ENCODE measurements at places on chromosomes 12 and 14.

GRCh38 chr12:127179176-127179575, 1087.8 kb upstream of the TMEM132C start:
- no peaks in the 10 kb centered on the region for H3K36me3 ChIP-seq
- H3K4me3 ChIP-seq: no peak overlapping the region
- H3K27me3 ChIP-seq: no peaks in the 10 kb centered on the region
- no peak overlapping the region for H3K27ac ChIP-seq
- DNase-seq: no peak

GRCh38 chr14:39246618-39247017, 12.9 kb downstream of the MIA2 start:
- DNase-seq: no peak
- no peaks in the 10 kb centered on the region for H3K36me3 ChIP-seq
- no peak overlapping the region for H3K27ac ChIP-seq
- H3K4me3 ChIP-seq: no peak overlapping the region

DNA sequence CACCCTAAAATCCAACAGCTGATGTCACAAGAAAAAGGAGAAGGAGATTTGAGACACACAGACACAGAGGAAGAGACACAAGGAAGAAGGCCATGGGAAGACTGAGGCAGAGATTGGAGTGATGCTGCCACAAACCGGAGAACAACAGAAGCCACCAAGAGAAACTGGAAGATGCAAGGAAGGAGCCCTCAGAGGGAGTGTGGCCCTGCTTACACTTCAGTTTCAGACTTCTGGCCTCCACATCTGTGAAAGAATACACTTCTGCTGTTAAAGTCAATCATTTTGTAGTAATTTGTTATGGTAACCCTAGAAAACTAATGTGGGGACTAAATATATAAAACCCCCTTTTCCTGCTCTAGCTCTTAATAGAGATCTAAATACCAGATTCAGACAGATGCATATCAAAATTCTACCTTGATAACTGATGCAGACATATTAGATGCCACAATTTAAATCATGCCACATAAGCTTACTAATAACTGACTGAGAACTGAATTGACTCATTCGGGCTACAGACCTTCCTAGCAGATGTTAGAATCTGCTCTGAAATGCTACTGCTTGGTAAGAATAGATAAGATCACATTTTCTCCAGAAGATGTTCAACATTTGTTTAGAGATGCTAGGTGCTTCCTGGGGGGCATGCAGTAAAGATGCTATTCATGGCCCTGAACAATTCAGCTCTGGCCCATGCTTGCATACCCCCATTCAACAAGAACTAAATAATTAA, 113.1 kb upstream of the CCND2 start:
- H3K4me1 ChIP-seq: no peaks in the 10 kb centered on the region
- H3K4me3 ChIP-seq: no peak overlapping the region
- no peaks in the 10 kb centered on the region for H3K36me3 ChIP-seq
- H3K27ac ChIP-seq: no peak overlapping the region

DNA sequence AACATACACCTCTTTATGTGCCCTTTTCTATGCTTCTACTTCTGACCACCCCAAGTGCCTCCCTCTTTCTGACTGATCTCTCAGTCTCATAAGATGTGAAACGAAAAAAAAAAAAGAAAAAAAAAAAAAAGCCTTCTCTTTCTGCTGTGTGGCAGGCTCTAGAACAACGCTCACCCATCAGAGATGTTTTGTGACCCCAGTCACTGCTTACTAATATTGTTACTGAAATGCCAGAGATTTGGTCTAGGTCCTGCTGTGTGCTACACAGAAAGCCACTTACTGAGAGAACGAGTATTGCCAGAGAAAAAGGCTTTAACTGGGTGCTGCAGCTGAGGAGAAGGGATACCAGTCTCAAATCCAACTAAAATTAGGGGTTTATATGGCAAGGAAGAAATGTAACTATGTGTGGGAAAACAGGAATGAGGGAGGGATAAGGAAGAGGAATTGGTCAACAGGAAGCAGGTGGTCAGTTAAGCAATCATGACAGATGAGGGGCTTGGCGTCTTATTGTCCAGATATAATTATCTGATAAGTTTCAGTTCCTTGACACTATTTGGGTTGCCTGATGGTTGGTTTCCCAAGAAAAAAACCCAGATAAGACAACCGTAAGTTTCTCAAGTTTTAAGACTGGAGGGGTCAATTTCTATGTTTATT, 149.0 kb downstream of the NAV3 start:
- no peaks in the 10 kb centered on the region for H3K4me1 ChIP-seq
- no peaks in the 10 kb centered on the region for H3K27me3 ChIP-seq
- no peaks in the 10 kb centered on the region for H3K36me3 ChIP-seq
- no peak for DNase-seq
- no peak overlapping the region for H3K27ac ChIP-seq
- H3K4me3 ChIP-seq: no peak overlapping the region

DNA sequence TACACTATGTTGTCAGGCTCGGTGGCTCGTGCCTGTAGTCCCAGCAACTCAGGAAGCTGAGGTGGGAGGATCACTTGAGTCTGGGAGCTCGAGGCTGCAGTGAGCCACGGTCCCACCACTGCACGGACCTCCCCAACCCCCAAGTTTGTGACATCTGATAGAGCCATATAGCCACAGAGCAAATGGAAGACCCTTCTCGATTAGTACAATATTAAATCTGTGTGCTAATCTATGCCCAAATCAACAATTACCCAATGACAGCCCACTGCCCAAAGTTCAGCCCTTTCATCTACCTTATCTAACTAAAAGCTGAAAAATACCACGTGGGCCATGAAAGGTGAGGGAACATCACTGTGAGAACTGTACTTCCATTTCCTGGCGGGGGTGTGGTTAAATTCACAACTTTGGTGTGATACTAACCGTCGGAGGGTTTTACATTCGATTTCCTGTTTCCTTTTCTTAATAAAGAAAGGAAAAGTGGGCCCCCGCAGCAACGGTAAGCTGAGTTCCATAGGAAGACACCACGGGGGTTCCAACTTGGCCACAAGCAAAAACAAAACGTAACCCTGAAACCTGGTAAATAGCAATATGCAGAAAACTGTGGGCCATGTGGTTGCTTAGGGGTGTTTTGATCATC, 31.2 kb upstream of the FOS start:
- no peak overlapping the region for H3K4me3 ChIP-seq
- H3K36me3 ChIP-seq: no peaks in the 10 kb centered on the region
- DNase-seq: peak; percentile 72
- H3K27me3 ChIP-seq: no peaks in the 10 kb centered on the region
- H3K4me1 ChIP-seq: peaks cover 4% of the 10 kb centered on the region

DNA sequence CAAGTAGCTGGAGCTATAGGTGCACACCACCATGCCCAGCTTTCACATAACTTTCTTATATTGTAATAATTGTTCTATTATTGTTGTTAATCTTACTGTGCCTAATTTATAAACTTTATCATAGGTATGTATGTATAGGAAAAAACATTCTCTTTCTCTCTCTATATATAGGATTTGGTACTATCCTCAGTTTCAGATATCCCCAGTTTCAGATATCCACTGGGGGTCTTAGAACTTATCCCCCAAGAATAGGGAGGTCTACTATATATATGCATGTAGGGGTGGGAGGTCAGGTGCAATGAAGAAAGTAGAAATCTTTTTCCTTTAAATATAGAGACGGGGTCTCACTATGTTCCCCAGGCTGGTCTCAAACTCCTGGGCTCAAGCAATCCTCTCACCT, 70.9 kb upstream of the STRN3 start:
- H3K36me3 ChIP-seq: no peaks in the 10 kb centered on the region
- H3K27ac ChIP-seq: no peak overlapping the region
- DNase-seq: no peak
- no peaks in the 10 kb centered on the region for H3K4me1 ChIP-seq
- H3K4me3 ChIP-seq: no peak overlapping the region

DNA sequence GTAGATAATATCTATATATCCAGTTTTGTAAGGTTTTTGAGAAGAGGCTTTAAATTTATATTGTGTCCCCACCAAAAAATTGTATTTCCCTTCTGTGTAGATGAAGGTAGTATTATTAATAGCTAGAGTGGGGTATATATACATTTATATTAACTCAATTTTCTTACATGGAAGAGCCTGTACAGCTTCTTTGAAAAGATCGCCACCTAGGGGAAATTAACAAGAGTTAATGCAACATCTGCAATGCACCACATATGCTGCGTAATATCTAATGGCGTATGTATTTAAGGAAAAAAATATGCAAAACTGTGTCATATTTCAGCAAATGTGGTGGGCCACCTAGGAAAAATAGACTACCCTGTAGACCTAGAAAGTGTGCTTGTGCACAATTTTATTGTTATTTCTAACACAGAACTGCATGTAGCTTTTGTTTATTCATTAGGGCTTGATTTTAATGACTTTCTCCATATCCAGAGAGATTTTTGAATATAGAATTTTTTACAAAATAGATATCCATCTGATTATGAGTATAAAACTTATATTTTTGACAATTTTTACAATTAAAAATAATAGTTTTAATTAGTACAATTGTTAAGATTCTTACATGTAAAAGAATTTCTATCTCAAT, 14.0 kb downstream of the CCER1 start:
- no peaks in the 10 kb centered on the region for H3K4me1 ChIP-seq
- H3K36me3 ChIP-seq: no peaks in the 10 kb centered on the region
- no peak for DNase-seq
- no peaks in the 10 kb centered on the region for H3K27me3 ChIP-seq

- DNase-seq: peak; percentile 66
- H3K4me3 ChIP-seq: no peak overlapping the region
- H3K36me3 ChIP-seq: no peaks in the 10 kb centered on the region
- H3K27me3 ChIP-seq: no peaks in the 10 kb centered on the region
- H3K4me1 ChIP-seq: no peaks in the 10 kb centered on the region
Observed at GRCh38 chr12:93819050-93819491, 141.9 kb downstream of the CRADD start.

GRCh38 chr14:42222924-42223471, 616.3 kb downstream of the LRFN5 start:
- no peak for DNase-seq
- H3K27me3 ChIP-seq: no peaks in the 10 kb centered on the region
- no peaks in the 10 kb centered on the region for H3K4me1 ChIP-seq
- H3K36me3 ChIP-seq: no peaks in the 10 kb centered on the region

DNA sequence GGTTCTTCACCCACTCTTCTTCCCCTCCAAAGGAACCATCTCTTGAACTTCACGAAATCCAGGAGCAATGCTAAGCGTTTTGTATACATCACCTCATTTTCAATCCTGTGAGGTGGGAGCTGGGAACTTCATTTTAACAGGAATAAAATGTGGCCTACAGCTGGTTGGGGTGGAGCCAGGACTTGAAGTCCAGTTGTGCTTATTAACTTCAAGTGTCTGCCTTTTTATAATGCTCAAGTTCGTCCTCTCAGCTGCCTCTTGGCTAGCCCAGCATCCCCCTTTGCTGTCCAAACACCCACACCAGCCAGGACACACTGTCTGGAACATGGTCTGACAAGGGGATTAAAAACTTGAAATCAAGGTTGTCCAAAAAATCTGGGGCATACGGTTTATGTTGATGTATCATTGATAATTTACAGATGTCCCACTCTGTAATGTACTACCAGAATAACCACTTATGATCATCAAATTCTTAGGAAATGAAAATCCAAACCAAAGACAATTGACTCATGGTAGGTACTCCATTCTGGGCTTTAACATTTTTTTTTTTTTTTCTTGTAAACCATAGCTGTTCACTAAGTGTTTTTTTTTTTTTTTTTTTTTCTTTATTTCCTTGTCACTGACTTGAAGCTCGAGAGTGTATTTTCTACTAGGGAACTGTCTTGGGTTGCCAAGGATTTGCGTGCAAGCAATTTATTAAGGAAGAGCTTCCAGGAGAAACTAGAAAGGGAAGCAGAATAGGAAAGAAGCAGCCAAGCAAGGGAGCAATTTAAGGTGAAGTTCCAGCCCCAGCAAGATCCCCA, 252.3 kb downstream of the EFCAB11 start:
- DNase-seq: no peak
- H3K36me3 ChIP-seq: no peaks in the 10 kb centered on the region
- H3K4me3 ChIP-seq: peak overlapping the region; percentile 76
- peaks cover 6% of the 10 kb centered on the region for H3K4me1 ChIP-seq
- no peaks in the 10 kb centered on the region for H3K27me3 ChIP-seq
- H3K27ac ChIP-seq: peak overlapping the region; percentile 75

DNA sequence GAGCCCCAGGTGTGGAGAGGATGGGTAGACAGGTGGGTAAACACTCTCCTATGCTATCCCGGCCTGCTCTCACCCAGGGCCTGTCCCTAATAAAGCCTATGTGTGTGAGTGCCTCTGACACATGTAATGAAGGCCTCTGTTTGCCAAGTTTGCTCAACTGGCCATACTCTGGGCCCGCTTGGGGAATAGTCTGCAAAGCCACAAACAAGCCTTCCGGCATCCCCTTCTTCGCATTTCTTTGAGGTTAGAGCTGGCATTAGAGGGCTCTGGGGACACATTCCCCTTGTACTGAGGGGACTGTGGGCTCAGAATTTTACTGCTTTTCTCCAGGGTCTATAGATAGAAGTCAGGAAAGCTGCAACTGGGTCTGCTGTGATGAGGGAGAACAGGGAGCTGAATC, 240.5 kb downstream of the C12orf75 start:
- no peak for DNase-seq
- H3K27me3 ChIP-seq: no peaks in the 10 kb centered on the region
- H3K36me3 ChIP-seq: no peaks in the 10 kb centered on the region
- no peaks in the 10 kb centered on the region for H3K4me1 ChIP-seq
- no peak overlapping the region for H3K4me3 ChIP-seq

GRCh38 chr14:78319406-78319805, 149.2 kb downstream of the NRXN3 start:
- H3K4me3 ChIP-seq: no peak overlapping the region
- DNase-seq: no peak
- H3K36me3 ChIP-seq: no peaks in the 10 kb centered on the region
- H3K27ac ChIP-seq: no peak overlapping the region
- H3K4me1 ChIP-seq: no peaks in the 10 kb centered on the region
- H3K27me3 ChIP-seq: no peaks in the 10 kb centered on the region

DNA sequence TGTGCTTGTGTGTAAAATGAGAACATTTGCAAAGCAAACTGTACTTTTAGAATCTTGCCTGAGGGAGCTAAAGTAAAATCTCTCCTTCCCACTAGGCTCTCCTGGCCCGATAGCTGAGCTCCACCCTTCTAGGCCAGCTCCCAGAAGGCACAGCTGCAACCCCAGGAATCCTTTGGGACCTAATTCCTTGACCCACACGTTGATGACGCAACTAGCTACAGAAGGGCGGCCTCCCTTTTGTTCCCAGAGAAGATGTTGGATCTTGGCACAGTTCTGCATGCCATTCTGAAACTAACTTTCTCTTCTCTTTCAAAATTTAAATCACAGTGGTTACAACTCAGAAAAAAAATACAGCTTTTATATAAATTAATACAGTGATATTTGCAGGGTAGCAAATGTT, 268.1 kb downstream of the EGLN3 start:
- H3K4me3 ChIP-seq: no peak overlapping the region
- H3K36me3 ChIP-seq: no peaks in the 10 kb centered on the region
- H3K27me3 ChIP-seq: no peaks in the 10 kb centered on the region

Data from Peyer's patch (tissue), 4 donors.